ENCODE measurements at places on chromosomes 1 and 21.

DNA sequence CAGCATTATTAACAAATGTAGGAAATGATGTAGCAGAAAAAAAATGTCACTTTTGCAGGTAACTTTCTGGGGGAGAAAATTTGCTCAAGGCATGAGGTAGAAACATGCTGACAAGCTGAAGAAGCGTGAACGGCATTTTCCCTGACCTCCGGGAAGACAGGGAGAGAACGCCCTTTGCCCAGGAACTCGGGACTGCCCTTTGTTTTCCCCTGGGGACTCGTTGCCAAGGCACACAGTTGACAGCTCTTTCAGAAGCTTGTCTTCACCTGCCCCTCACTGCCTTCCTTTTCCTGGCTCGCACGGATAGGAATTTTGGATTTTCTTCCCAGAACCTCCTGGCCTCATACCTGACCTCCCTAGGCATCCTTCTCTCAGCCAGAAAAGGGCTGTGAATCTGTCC is 52.7 kb upstream of the COA6 start:
- DNase-seq, result no peak

GRCh38 chr1:176847052-176847451 is 317.5 kb downstream of the ASTN1 start:
- DNase-seq, result no peak

- DNase-seq, result no peak
Measured at GRCh38 chr1:191618181-191618580, 540.1 kb upstream of the RGS18 start.

- no peak for DNase-seq
Measured at GRCh38 chr1:56788588-56788987, 30.6 kb downstream of the FYB2 start.

GRCh38 chr1:157073944-157074685 is 25.5 kb downstream of the ETV3L start:
- no peak for DNase-seq

- DNase-seq, result no peak
Measured at GRCh38 chr1:183559061-183559460, 31.2 kb downstream of the NCF2 start.

- DNase-seq, result no peak
Measured at GRCh38 chr1:223339861-223340260, 24.1 kb downstream of the SUSD4 start.

- DNase-seq, result no peak
Measured at GRCh38 chr21:42833439-42833815, 45.9 kb downstream of the WDR4 start.

All from SW 1271 (cell line).